ENCODE measurements at places on chromosomes 1 and 21. TPM values are rescaled to one million over a fixed set of nuclear protein-coding genes. Genes with fewer than 3 reads are reported as not detected.

Gene TEX38
- not detected for total RNA-seq

Gene KTI12
- 10.4 TPM for total RNA-seq

Gene PCP4L1
- total RNA-seq, result not detected

Gene WDR64
- not detected for total RNA-seq

Gene SPATA45
- not detected for total RNA-seq

Gene GJA8
- not detected for total RNA-seq

Gene SMIM11
- total RNA-seq, result 2.1 TPM

All from tracheal epithelial cell (primary cell).